ENCODE measurements at places on chromosomes 3 and 15.

GRCh38 chr15:35850284-35850683 lies 304.3 kb upstream of the DPH6 start:
- no peak for DNase-seq

- no peak for DNase-seq
Measured at GRCh38 chr3:54853573-54854404, 74.1 kb downstream of the LRTM1 start.

DNA sequence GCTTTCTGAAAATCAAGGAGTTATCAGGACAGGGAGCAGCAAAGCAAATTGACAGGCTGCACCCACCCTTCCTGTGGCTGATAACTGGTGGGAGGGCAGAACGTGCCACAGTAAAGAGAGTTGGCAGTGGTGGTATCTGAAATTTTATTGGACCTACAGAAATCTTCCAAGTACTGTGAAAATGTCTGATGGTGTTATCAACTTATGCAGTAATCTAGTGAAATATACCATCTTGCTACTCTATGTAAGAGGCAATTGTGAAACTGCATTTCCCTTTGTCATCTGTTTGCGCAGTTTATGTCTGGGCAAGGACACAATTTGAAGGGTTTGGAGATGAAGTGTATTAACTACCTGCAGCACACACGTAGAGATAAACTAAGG lies 1.5 kb downstream of the PLCL2 start:
- no peak for DNase-seq

DNA sequence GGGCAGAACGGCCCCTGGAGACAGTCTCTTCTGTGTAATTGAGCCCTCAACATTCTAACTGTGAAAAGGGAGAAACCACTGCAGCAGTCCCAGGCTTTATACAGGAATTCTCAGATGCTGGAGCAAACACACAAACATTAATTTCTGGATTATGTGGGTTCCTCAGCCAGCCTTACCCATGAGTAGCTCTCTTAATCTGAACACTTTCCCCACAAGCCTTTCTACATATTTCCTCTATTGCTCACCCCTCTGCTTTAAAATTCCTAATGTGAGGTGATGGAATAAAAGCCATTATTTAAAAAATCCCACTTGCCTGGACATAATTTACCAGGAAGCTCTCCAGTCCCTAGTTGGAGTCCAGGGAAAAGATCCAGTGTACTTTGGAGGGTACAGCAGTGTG lies 139.0 kb downstream of the CTNNB1 start:
- no peak for DNase-seq

DNA sequence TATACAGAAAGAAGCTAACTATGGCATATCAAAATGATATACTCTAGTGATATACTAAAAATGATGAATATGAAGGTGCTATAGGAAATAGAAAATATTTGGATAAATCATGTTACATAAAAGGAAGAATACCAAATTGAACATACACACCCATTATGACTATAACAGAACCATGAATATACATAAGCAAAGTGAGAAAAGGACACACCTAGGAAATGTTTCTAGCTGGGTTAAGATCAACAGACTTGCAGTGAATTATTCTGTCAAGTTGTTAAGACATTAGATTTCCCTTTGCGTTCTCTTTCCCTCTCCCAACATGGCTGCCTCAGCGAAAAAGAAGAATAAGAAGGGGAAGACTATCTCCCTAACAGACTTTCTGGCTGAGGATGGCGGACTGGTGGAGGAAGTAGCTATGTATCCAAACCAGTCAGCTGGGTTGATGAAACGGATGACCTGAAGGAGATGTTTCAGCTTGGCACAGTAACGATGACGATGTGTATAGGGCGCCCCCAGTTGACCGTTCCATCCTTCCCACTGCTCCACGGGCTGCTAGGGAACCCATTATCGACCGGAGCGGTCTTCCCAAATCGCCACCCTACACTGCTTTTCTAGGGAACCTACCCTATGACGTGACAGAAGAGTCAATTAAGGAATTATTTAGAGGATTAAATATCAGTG lies 20.2 kb upstream of the PARP14 start:
- DNase-seq, result no peak

- DNase-seq, result no peak
Measured at GRCh38 chr3:106183762-106184391, 315.1 kb upstream of the CBLB start.

- DNase-seq, result no peak
Measured at GRCh38 chr3:55486101-55486856, 827 bp downstream of the WNT5A start.

DNA sequence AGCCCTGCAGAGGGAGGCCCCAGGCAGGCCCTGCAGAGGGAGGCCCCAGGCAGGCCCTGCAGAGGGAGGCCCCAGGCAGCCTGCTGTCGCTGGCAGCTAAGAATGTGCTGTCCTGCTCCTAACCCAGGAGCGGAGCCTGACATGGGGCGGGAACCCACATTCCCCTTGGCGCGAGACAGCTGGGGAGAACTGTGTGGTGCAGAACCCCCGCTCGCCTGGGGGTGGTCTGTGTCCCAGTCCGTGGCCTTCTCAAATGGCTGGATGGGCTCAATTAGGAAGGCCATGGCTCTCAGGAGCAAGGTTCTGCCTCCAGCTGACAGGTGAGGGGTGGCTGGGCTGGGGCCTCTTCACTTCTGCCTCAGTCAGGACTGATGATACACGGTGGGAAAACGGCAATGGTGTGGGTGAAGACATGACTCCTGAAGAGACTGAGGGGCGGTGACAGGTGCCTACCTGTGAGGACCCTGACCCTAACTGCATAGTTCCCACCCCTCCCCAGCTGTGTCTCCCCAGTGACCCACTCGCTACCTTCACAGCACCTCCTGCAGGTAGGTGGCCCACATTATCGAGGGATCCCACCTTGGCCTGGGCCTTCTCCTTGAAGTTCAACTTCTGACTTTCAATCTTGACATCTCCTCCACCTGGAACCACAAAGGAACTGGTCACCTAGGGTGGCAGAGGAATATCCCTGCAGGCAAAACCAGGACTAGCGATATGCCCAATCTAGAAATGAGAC lies 52.0 kb downstream of the DHX30 start:
- no peak for DNase-seq

DNA sequence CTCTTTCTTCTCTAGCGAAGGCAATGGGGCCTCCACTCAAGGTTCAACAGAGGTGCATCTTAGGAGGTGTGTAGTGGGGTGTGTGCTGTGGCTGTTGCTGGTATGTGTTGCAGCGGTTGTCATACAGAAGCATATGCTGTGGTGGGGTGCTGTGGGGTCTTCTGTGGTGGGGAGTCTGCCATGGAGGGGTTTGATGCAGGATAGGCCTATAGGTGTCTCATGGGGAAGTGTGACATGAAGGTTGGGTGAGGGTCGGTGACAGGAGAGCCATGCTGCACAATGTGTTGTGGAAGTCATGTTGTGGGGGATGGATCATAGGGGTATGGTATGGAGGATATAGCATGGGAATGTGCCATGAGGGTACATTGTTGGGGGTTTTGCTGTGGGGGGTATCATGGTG lies 20.3 kb downstream of the NMNAT3 start:
- DNase-seq, result no peak

GRCh38 chr15:50315814-50316630 lies 39.0 kb downstream of the GABPB1 start:
- DNase-seq, result no peak

GRCh38 chr15:99584081-99584600 lies 18.4 kb downstream of the MEF2A start:
- no peak for DNase-seq

GRCh38 chr15:73455876-73456275 lies 12.9 kb downstream of the REC114 start:
- no peak for DNase-seq

DNA sequence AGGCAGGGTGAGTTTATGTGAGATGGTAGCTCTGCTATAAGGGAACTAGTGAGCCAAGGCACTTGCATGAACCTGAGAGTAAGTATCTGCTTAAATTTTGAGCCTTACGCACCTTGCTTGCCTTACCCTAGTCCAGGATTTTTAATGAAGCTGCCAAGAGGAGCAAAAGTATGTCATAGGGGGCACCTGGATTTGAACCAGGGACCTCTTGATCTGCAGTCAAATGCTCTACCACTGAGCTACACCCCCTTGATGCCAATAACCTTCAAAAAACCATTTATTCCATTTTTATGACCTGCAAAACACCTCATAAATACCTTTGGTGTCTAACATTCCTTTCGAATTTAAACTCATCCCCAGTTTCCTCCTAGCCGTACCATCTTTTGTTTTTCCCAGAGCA lies 88.3 kb upstream of the ACP3 start:
- no peak for DNase-seq

- DNase-seq, result no peak
Measured at GRCh38 chr15:100060276-100060926, 281.4 kb downstream of the ADAMTS17 start.

DNA sequence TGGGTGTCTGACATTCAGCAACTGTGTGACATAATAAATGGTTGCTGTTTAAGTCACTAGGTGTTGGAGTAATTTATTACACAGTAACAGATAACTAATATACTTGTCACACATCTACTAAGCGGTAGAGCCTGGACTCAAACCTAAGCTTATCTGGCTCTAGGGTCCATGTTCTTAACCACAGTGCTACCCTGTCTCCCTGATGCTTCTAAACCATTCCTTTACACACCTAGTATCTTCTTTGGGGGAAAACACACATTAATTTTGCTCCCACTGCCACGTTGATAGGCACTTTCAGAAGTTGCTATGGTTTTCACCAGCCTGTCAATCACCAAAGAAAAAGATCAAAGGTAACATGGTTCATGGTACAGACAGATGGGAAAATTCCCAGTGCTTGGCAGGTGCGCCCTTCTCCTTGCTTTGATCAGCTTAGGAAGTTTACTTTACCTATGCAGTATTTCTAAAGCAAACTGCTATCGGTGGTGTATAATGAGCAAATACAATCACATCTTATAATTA lies 150.8 kb downstream of the PDZRN3 start:
- no peak for DNase-seq

GRCh38 chr3:21158861-21159542 lies 592.0 kb downstream of the ZNF385D start:
- DNase-seq, result no peak

DNA sequence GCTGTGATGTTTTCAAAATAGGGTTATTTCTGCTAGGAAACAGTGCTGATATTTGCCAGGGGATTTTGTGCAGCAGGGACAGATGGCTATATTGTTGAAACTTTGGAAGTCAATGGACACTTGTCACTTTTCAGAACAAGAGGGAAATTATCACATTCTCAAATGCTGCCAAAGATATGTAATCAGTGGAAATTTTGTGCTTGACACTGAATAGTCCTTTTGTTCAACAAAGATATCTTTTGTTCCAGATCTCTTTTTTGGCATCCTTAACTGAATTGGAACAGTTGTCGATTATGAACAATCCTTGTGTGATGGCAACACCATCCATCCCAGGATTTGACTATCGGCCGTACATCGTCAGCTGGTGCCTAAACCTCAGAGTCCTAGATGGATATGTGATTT lies 7.8 kb downstream of the CEP97 start:
- no peak for DNase-seq

GRCh38 chr3:50581459-50581842 lies 12.1 kb downstream of the HEMK1 start:
- DNase-seq, result no peak

DNA sequence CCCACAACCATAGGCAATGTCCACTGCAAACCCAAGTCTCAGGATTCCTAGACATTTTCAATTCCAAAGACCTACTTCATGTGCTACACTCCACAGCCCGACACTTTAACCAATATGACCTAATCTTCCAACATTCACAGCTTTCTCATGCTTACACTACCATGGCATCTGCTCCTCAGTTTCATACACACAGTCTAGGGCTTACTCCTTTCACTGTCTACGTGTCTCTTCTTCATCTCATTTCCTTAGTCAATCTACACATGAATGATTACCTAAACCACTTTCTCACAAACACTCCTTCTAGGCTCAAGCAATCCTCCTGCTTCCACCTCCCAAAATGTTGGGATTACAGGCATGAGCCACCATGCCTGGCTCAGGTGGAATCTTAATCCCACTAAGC lies 106.3 kb downstream of the STAG1 start:
- no peak for DNase-seq

- no peak for DNase-seq
Measured at GRCh38 chr3:8776406-8776805, 7.0 kb upstream of the OXTR start.

GRCh38 chr3:52006820-52007133 lies 11.1 kb upstream of the RPL29 start:
- DNase-seq, result no peak

- DNase-seq, result no peak
Measured at GRCh38 chr15:68552344-68552743, 26.4 kb upstream of the CORO2B start.

GRCh38 chr3:32102289-32102688 lies 4.1 kb upstream of the GPD1L start:
- DNase-seq, result no peak

DNA sequence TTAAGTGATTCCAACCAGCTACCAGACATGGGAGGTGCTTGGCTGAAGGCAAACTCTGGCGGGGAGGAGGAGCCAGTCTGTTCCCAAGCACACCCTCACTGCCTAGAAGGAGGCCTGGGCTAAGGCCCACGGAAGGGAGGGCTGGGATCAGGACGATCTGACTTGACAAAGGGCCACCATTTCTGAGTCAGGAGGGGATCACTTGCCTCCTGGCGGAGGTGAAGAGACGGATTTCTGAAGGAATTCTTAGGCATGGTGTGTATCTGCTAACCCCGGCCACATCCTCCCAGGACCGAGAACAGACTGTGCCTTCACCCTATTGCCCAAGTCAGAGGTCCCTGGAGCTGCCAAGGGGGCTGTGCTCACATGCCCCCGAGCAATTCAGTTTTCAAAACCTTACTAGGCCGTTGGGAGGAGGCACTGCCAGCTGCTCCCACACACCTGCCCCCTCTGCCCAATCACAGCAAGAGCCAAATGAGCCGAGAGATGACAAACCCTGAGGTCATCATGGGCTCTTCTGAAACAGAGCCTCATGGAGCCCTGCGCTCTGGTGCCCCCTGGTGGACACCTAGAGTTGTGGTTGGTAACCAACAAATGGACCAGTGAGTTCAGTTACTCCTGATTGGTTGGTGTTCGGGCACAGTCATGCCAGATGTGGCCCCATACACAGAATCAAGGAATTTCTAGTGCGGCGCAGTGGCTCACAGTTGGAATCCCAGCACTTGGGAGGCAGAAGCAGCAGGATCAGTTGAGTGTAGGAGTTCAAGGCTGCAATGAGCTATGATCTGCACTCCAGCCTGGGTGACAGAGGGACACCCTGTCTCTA lies 6.5 kb upstream of the TNK2 start:
- DNase-seq, result no peak

DNA sequence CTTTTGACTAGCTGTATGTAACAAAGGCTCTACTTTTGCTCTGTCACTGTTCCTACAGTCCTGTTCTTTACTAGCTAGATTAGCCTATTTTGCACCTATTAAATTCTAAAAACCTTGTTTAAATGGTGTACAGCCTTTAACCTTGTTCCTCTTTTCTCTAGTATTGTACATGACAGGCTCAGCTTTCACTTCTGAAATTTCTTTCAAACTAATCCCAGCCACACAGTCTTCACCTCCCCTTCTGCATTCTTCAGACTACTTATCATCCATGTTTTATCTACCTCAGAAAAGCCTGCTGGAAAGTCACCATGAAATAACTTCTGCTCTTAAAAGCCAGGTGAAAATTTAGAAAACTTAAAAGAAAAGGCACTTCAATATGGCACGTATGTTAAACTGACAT lies 122.4 kb downstream of the NECTIN3 start:
- no peak for DNase-seq

All from stimulated activated naive CD4-positive, alpha-beta T cell (primary cell).